ENCODE measurements at places on chromosomes 2 and 18. TPM values are rescaled to one million over a fixed set of nuclear protein-coding genes. Genes with fewer than 3 reads are reported as not detected.

DNA sequence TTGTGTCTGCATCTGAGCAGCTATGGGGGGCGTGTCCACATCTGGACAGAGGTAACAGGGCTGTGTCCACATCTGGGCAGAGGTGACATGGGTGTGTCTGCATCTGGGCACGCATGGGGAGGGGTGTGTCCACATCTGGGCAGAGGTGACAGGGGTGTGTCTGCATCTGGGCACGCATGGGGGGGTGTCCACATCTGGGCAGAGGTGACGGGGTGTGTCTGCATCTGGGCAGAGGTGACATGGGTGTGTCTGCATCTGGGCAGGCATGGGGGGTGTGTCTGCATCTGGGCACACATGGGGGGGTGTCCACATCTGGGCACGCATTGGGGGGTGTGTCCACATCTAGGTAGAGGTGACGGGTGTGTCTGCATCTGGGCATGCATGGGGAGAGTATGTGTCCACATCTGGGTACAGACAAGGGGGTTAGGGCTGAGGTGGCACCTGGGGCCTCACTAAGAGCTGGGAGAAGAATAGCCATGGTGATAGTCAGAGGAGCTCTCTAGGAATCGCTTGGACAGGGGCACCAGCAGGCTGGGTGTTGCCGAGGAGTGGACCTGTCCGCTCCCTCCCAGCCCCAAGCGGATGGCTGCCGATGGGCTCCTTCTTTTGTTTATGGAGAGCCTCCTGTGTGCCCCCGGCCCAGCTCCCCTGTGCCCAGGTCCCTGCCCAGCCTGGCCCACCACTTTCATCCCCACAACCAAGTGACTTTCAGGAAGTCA is 177.8 kb downstream of the EIPR1 start:
- DNase-seq = no peak

DNA sequence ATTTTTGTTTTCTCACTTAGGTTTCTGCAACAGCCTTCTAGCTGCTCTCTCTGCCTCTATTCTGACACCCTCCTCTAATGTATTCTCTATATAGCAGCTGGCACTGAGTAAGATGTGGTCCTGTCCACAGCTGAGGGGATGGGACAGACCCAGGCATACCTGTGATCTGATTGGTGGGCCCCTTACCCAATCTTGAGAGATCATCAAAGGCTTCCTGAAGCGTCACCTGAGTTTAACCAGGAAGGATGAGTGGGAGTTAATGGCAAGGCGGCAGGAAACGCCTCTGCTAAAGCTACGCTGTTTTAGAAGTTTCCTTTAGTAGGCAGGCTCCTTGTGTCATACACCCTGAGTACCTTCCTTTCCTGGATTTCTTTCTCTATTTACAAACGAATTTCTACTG is 5.7 kb upstream of the TET3 start:
- DNase-seq = no peak

DNA sequence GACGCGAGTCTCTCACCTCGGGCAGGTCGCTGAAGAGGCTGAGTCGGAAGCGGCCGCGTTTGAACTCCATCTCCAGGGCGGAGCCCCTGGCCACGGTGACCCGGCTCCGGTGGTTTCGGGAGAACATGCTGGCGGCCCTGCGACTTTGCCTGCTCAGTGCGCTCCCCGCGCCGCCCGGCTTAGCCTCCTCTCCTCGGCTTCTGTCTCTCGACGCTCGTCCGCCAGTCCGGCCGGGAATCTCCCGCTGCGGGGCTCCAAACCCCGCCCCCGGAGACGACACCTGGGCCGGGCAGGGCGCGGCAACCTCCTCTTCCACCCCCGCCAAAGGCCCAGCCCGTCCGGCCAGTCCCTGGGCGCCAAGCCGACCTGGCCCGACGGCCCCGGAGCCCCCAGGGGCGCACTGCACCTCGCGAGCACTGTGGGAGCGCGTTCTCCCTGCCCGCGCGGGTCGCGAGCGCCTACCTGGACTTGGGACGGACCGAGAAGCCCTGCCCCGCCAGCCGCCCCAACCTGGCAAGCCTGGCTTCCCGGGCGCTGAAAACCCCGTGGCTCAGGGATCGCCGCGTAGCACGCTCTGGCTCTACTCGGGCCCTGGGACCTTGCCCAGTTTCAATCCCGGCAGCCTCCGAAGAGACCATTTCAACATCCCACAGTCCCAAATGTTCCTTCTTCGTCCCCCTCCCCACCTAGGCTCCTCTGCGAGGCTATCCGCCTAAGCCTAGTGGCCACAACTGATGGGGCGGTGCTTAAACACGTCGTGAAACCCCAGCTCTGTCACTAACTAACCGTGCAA is at the start of gene RTKN:
TSS of gene RTKN (minus strand) at position 248 of the 793 bp plus-strand sequence. CDS start at position 127, 121 bp downstream.
- DNase-seq = peak; percentile 53

Gene GAL3ST2
- total RNA-seq = not detected

GRCh38 chr2:113276216-113276760 is 2.4 kb downstream of the PAX8 start:
- no peak for DNase-seq

- DNase-seq = no peak
Observed at GRCh38 chr2:38652431-38653273, 13.3 kb upstream of the GALM start.
